ENCODE measurements at places on chromosomes 11 and 22.

- DNase-seq, result no peak
Observed at GRCh38 chr11:9566561-9567063, 6.9 kb upstream of the WEE1 start.

GRCh38 chr11:19216021-19216420, 14.2 kb upstream of the CSRP3 start:
- DNase-seq, result no peak

GRCh38 chr11:130383344-130384211, 44.8 kb downstream of the ADAMTS8 start:
- DNase-seq, result no peak

DNA sequence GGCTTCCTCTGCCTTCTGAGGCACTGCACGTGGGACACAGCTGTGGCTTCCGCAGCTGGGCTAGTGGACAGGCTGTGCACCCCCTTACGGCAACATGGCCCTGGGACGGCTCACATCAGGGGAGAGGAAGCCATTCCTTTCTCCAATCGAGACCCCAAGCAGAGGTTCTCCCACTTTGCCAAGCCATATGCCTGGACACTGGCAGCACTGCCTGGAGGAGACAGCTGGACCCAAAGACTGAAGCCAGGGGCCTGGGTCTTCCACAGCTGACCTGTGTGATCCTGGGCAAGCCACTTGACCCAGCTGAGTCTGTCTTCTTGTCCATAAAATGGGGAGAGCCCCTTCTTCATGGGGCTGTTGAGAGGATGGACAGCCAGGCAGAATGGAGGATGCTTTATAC, 65.4 kb downstream of the SHISAL1 start:
- no peak for DNase-seq

- no peak for DNase-seq
Observed at GRCh38 chr11:131223198-131223991, 147.0 kb upstream of the NTM start.

DNA sequence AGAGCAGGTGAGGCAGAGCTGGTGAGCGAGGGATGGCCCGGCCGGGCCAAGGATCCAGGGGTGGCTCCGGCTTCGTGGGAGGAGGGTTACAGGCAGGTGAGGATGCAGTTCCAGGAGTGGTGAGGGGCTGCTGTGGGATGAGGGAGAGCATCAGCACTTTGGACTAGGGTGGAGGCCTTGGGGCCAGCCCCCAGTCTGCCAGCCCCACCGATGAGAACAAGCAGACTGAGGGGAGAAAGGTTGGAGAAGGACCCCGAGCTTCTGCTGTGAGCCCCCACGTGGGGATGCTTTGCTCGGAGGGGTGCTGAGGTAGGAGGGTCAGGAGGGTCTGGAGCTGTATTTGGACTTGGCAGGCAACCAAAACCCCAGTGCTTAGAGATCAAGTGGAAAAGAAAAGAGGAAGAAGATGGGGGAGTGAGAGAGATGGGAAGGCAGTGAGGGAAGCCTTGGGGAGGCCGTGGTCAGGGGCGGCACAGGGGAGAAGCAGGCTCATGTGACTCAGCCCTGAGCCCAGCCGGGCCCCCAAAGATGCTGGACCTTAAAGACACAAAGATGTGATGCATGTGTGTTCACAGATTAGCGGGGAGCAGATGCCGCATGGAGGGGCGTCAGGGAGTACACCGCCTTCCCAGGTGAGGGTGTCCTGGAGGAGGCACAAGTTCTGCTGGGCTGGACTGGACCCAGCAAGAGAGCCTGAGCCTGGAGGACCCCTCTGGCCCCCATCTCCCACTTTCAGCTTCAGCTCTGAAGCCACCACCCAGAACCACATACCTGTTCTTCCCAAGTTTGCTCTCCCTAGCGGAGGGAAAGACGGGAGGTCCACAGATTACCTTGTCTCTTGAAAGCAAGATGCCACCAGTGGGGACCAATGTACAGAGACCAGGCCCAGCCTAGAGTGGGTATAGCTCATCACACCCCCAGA, 91.3 kb downstream of the CDKN1C start:
- no peak for DNase-seq

DNA sequence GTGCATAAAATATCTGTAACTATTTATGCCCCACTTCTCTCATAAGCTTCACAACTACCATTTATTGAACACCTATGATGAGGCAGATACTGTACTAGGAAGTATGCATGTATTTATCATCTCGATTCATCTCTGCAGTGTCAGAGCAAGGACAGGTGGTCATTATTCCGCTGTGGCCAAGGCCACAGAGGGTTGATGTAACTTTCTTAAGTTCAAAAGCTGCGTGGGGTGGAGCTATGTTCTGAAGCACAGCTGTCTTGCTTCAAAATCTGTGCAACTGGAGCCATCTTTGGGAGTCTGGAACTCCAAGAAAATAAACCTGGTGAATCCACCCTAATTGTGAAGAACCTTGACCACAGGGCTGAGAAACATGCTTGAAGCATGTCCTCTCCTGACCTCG, 60.2 kb upstream of the HMGXB4 start:
- DNase-seq, result no peak

DNA sequence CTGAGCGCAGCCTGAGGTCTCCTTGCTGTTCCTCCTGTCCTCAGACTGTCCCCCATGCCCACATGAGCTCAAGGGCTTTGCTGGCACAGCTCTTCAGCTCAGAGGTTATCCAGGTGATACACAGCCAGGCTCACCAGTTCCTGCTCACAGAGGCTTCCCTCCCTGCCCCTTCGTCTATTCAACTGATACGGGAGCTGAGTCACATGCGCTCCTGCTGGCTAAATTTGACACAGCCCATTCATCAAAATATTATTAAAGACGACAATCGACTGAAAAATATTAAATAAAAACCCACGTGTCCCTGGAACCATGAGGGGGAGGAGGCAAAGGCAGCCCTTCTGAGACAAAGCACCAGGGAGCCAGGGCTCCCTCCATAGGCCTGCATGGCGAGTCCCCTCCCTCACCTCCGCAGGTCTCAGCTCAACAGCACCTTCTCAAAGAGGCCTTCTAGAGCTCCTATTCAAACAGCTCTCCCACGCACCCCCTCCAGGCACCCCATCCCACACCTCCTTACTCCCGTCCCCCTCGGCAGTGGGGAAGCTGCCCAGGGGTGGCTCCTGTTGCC, 40.5 kb downstream of the DUSP8 start:
- no peak for DNase-seq

DNA sequence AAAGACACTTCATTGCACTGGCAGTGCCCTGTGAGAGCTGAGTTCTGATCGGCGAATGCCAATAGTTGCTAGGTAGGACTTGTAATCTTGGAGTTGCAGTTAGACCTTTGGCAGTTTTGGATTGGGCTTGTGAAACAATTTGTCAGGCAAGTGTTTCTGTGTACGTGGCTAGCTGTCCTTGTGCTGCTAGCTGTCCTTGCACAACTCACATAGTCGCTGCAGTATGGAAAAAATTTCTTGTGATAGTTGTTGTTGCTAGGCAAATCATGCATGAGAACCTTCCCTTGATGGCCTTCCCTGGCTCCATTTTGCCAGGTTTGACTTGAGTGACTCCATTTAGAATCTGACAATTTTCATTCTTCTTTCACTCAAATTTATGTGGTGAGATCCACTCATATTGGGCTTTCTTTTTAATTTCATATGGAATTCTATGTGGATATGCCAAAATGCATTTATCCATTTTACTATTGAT, 140.7 kb downstream of the APIP start:
- no peak for DNase-seq

GRCh38 chr11:533586-534395, 1.6 kb downstream of the HRAS start:
- no peak for DNase-seq

- peak; percentile 23 for DNase-seq
Observed at GRCh38 chr11:128928400-128928799, 14.3 kb downstream of the TP53AIP1 start.

- DNase-seq, result no peak
Observed at GRCh38 chr22:37165066-37165465, 15.3 kb upstream of the IL2RB start.

DNA sequence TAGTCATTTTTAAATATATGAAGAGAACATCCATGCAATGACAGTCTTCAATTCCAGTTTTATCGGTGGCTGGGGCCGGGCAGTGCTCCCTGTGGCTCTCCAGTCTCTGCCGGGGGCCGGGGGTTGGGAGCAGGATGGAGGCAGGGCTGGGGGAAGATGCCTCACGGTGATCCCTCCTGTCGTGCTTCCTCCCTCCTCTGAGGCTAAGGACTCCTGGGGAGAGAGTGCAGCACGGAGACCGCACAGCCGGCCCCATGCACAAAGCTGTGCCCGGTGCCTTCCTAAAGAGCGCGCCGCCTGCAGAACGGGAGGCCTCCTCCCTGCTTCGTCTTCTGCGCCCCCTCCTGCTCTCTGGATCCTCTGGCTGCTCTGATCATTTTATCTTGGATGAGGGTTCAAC, 20.5 kb downstream of the GAL start:
- DNase-seq, result no peak

DNA sequence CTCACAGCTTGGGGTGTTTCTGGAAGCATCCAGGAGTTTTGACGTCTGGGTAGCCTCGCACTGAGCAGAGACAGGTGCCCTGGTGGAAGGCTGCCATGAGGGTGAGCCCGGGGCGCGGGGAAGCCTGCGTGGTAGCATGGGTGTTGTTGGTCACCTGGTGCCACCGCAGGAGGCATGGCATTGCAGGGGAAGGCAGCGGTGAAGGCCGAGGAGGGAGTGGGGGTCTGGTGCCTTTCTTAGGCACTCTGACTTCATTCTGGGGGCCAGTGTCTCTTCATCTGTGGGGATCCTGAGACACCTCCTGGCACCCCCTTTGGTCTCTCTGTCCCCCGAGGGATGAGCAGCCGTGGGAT, 271.2 kb downstream of the TBC1D22A start:
- no peak for DNase-seq

GRCh38 chr11:16382638-16383380, 26.5 kb upstream of the SOX6 start:
- DNase-seq, result no peak
